ENCODE measurements at places on chromosomes 4 and X.
A peak's percentile ranks its signal among the peaks of the same experiment; 100 is the strongest.

- no peak for DNase-seq
Observed at GRCh38 chr4:159481936-159482335, 379.1 kb downstream of the RAPGEF2 start.

DNA sequence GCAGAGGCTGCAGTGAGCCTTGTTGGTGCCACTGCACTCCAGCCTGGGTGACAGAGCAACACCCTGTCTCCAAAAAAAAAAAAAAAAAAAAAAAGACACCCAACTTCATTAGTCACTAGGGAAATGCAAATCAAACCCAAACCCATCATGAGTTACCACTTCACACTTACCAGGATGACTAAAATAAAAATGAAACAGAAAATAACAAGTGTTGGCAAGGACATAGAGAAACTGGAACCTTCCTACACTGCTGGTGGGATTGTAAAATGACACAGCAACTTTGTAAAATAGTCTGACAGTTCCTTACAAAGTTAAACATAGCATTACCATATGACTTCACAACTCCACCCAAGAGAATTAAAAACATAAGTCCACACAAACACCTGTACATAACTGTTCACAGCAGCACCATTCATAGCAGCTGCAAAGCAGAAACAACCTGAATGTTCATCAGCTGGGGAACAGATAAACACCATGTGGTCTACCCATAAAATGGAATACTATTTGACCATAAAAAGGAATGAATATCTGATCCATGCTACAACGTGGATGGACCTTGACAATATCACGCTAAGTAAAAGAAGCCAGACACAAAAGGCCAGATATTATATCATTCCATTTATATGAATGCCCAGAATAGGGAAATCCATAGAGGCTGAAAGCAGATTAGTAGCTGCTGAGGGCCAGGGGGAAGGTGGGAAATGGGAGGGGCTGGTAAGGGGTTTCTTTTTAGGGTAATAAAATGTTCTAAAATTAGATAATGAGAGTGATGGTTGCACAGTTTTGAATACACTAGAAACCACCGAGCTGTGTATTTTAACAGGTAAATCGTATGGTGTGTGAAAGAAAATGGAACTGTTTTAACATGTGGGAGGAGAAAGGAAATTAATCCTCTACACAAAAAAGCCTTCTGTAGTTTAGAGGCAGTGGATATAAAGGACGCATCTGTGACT, 18.3 kb downstream of the CD99L2 start:
- DNase-seq: no peak

- DNase-seq: no peak
Observed at GRCh38 chrX:861921-862320, 231.3 kb downstream of the SHOX start.

- peak; percentile 17 for DNase-seq
Observed at GRCh38 chr4:52911684-52912294, 49.7 kb downstream of the RASL11B start.

DNA sequence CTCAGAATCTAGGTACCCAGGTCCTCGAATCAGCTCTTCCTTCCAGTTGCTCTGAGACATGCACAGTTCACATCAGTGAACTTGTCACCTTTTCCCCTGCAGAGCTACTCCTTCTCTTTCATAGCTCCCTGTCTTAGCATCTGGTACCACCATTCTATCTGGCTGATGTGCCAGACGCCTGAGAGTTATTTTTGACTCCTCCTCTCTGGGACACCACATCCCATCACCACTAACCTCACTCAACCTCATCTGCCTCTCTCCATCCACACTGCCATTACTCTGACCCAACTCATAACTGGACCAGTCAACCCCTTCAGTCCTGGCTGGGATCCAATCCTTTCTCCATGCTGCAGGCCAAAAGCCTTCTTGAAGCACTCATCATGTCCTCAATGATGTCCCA, 44.5 kb downstream of the SLC2A9 start:
- DNase-seq: no peak

GRCh38 chr4:110132816-110133719, 65.3 kb downstream of the ELOVL6 start:
- DNase-seq: no peak

GRCh38 chr4:134650461-134650860, 448.9 kb upstream of the PABPC4L start:
- no peak for DNase-seq

- no peak for DNase-seq
Observed at GRCh38 chrX:134891652-134892051, 99.1 kb upstream of the SMIM10 start.

DNA sequence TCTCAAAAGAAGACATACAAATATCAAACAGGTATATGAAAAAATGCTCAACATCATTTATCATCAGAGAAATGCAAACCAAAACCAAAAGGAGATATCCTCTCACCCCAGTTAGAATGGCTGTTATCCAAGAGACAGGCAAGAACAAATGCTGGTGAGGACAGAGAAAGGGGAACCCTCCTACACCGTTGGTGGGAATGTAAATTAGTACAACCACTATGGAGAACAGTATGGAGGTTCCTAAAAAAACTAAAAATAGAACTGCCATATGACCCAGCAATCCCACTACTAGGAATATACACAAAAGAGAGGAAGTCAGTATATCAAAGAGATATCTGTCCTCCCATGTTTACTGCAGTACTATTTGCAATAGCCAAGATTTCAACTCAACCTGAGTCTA, 83.5 kb downstream of the CDS1 start:
- no peak for DNase-seq

DNA sequence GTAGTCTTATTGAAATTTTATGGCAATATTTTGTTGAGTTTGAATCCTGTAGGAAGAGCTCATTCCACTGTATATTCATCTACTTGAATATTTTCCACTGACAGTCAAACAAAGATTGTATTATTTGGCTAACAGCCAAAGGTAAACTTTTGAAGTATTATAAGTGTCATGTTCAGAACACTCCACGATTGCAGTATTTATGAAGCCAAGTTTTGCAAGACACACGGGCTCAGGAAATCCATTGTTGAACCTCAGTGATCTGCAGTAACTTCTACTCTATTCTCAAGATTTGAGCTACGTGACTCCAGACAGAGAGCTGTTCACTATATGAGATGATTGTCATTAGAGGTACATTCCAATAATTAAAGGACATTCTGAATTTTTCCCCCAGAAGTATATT, 302.7 kb upstream of the ADGRL3 start:
- no peak for DNase-seq

- DNase-seq: no peak
Observed at GRCh38 chr4:150209140-150209829, 131.0 kb downstream of the DCLK2 start.

DNA sequence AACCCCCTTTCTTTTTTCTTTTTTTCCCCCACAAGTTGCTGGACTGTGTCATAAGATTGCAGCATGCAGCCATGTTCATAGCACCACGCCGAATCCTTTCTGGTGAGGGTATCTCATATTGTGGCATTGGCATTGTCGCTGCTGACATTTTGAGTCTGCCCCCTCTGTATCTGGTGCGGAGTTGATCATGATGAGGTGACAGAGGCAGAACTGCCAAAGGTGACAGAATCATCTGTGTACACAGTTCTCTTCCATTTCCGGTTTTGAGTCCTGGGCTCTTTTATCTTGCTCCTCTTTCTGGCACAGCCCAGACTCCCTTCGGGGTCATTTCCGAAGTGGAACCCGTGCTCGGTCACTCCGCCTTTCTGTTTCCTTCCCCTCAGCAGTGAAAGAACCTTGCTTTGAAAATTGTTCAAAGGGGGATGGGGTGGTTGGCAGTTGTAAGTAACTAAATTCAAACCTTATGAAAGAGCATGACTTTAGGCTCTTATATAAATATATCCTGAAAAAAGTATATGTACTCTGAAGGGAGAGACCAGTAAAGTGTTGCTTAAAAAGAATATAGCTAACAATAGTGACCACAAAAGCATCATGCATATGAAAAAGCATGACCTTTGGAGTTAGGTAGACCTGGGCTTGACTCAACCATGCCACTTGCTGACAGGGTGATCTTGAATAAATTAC, 55.0 kb upstream of the BMP2K start:
- DNase-seq: no peak

DNA sequence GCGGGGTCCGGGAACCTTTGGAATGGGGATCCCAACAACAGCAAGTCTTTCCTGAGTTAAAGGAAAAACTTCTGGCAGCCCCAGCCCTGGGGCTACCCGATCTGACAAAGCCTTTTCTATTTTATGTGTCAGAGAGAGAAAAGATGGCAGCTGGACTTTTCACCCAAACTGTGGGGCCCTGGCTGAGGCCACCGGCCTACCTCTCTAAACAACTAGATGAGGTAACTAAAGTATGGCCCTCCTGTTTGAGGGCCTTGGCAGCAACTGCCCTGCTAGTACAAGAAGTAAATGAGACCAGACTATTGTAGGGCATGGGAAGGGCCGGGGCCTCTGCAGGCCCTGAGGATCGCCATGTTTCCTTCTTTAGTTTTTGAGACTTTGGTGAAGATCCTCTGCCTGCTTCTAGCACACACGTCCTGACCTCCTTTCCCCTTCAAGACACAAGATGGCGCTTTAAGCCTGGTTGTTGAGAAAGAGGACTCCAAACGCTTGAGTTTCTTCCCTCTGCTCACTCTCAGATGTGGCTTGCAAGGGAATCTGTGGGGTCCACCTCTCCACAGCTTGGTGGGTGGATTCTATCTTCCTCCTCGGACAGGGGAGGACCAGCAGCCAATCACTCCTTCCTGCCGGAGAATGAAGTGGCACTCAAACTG, 18.5 kb upstream of the DRD5 start:
- no peak for DNase-seq
